ENCODE measurements at places on chromosomes 13 and 19.

DNA sequence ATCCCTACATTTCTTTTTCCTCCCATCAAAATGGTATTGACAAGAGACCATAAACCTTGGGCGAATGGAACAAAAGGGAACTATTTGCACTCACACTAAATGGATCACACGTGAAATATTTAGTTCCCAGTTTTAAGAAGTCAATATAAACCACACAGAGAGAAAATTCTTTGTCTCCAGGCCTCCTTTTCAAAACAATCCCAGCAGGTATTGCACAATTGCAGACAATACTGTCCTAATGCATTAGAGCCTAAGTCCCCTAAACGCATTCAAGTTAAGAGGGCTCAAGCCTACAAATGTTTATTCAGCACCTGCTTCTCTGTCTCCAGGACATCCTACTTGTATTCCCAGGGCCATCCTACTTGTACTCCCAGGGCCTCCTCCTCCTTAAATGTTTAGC lies 1.3 kb upstream of the B3GLCT start:
- DNase-seq = no peak

DNA sequence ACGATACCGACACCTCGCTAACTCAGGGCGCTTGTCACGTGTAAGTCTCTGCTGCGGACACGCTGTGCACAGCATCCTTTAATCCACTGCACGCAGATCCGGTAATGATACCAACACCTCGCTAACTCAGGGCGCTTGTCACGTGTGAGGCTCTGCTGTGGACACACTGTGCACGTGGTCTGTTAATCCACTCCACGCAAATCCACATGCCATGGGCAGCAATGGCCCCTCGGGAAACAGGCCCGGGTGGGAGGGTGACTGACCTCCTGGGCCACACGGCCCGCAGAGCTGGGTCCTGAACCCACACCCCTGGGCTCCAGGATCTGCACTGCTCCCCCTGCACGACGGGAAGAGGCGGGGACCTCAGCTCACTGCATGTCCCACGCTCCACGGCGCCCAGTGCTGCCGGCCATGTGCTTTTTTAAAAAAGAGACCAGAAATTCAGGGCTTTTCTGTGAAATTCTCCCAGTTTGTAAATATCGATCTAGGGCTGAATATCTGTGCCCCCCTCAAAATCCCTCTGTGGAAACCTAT lies 16.1 kb downstream of the SHC2 start:
- no peak for DNase-seq

- DNase-seq = no peak
These were observed 680.9 kb upstream of the SGCG start for GRCh38 chr13:22499919-22500318.

- no peak for DNase-seq
These were observed 56.6 kb downstream of the SLITRK1 start for GRCh38 chr13:83825676-83826075.

GRCh38 chr13:108961542-108962125 lies 332.2 kb downstream of the MYO16 start:
- no peak for DNase-seq

- DNase-seq = no peak
These were observed 52.1 kb downstream of the SIAH3 start for GRCh38 chr13:45799451-45799850.

DNA sequence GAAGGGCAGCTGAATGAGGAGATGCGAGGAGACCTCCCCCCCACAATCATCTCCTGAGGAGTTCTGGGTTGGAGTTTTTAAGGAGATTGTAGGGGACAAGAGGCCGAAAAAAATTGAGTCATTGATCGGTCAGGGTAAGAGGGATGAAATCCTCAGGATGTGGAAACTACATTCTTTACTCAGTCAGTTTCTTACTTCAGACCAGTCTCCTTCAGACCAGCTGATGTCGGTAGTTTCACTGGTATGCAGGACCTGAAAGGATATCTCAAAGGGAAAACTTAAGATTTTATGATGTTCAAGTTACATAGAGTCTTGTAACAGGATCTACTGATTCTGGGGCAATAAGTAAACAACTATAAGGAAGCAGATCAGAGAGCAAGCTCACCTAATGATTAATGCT lies 51.7 kb upstream of the RFXAP start:
- DNase-seq = no peak

GRCh38 chr13:40084934-40085333 lies 429.5 kb downstream of the COG6 start:
- no peak for DNase-seq

- DNase-seq = no peak
These were observed 524.7 kb downstream of the MYO16 start for GRCh38 chr13:109154146-109154545.

DNA sequence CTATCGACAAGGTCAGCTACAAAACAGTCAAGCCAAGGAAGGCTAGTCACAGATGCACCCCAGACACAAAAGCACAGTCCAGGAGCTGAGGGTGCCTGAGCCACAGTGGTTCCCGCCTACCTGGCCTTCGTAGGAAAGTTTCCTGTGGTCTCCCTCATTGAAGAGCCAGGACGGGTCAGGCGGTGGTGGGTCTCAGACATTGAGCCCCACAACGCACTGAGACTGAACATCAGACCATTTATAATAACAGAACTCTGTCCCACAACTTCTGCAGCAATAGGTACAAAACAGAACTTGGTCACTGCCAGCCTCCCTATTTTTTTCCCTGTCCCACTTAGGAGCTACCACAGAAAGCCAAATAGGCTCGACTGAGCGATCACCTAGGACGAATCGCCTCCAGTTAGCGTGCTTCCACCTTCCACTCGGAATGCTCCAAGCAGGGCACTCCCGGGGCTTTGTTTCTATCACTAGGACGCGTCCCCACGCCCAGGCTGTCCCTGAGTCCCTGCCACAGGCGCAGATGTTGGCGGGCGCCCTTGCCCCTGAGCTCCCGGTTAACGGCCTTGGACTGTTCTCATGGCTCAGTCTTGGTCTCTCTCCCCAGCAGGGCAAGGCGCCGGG lies 640 bp upstream of the ZNF544 start:
- no peak for DNase-seq

- DNase-seq = no peak
These were observed 7.7 kb upstream of the LGALS7 start for GRCh38 chr19:38781058-38781457.

GRCh38 chr13:35727881-35728280 lies 251.4 kb upstream of the MAB21L1 start:
- DNase-seq = no peak

DNA sequence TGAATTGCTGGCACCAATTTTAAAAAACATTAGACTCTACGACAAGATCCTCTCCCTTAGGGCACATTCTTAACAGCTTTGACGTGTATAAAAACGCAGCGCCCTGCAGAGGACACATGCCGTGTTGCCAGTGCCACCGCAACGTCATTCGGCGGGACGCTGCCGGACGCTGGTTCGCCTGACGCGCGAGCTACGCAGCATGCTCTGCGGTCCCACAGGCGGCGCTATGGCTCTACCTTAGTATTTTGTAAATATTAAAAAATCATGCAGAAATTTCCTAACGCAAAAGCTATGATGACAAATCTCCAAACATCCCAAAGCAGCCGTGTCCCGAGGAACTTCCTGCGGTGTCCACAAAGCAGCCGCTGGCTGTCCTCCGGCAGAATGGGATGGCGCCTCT lies 4.2 kb upstream of the ADPRHL1 start:
- DNase-seq = no peak

- DNase-seq = no peak
These were observed 1.2 kb upstream of the PLPP2 start for GRCh38 chr19:292281-292884.

DNA sequence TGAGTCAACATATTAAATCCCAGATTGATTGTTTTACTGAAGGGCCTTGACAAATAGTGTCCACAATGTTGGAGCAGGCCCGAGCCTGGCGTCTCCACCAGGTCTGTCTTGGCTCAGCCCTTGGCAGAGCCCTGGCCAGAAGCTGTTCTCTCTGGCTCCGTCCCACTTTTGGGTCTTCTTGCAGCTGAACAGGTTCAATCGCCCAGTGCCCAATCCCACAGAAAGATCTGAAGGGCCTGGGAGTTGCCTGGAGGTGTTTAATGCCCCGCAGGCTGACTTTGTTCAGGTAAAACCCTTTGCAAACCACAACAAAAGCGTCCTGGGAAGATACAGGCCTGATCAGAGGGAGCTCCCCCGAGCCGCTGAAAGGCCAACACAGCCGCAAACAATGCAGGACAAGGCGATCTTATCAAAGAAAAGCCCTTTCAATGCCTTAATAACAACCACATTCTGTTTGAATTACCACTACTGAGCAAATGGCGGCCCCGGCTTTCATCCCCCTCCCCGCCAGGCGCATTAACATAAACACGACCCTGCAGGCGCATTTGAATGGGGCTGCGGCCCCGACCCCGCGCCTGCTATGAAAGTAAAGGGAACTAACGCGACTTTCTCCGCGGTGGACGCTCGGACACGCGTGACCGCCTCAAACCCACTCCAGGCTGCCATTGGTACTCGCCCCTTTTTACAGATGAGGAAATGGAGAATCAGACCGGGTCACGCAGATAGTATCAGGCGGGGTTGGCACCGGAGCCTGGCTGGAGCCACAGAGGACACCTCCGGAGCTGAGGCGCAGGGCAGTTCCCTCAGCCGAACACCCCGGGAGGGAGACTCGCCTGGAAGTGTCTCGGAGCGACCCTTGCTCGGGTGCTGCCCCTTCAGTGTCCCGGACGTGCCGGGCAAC lies 3.1 kb downstream of the CDX2 start:
- DNase-seq = no peak

GRCh38 chr19:53808710-53809125 lies 15.4 kb downstream of the NLRP12 start:
- no peak for DNase-seq

DNA sequence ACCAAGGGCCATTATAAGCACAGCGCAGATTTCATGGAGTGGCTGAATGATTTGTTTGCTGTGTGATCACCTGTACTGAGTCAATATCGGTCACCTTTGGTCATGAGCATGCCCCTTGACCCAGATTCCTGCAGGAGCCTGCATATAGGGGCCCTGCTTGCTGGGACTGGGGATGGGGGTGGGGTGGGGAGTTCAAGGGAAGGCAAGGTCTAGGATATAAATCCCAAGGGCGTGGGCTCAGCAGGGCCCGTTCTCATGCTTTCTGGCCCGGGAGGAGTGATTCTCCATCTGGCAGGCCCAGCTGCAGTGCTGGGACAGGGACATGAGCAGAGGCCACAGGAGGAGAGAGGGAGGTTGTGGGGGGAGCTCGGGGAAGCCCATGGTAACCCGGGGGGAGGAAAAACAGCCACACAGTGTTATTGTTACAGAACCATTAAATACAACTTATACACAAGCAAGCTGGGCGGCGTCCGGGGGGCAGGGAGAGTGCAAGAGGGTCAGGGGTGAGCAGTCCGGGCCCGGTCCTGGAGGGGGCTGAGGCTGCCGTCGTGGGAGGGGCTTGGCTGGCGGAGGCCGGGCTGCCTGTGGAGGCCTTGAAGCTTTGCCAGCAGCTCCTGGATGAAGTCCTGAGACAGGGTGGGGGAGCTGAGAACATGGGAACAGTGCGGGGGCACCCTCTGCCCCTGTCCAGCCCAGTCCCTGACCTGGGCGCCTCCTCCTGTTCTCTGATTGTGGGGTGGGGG lies 5.2 kb downstream of the PPP1R14A start:
- DNase-seq = no peak

- no peak for DNase-seq
These were observed 275.9 kb downstream of the ZNF536 start for GRCh38 chr19:30647891-30648720.

- DNase-seq = no peak
These were observed 125.3 kb downstream of the KATNAL1 start for GRCh38 chr13:30181888-30182651.

DNA sequence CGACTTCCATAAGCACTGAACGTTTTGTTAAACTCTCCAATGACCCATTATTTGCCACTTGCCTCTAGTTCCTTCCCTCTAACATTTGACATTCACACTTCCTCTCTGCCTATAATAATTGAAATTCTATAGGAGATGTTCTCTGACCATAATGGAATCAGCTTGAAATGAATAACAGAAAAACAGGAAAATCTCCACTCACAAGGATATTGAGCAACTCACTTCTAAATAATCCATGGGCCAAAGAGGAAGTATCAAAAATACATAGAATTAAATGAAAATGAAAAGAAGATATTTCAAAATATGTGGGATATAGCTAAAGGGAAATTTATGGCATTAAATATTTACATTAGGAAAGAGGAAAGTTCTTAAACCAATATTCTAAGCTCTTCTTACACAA lies 3.4 kb upstream of the FCGBP start:
- no peak for DNase-seq

DNA sequence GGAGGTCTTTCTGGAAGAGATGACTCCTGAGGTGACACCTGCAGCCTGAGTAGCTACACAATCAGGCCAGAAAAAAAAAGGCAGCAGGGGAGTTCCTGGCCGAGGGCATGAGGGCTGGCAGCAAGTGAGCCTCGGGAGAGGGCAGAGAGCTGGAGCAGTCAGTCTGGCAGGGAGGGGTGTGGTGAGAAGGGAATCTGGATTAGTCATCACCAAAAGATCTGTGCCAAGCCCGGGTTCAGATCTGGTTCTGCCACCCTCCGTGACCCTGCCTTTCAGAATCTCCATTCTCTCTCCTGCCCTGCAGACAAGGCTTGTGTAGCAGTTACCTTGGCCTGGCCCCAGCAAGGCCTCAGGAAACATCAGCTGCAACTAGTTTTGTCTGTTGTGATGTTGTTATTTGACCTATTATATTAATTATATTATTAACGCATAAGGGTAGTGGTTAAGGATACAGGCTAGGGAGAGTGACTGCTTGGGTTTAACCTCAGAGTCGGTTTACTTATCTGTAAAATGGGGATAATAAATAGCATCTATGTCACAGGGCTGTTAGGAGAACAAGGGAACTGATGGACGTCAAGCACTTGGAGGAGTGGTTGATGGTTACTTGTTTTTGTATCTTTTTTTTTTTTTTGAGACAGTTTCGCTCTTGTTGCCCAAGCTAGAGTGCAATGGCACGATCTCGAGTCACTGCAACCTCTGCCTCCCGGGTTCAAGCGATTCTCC lies 2.7 kb upstream of the CAPNS1 start:
- DNase-seq = no peak

DNA sequence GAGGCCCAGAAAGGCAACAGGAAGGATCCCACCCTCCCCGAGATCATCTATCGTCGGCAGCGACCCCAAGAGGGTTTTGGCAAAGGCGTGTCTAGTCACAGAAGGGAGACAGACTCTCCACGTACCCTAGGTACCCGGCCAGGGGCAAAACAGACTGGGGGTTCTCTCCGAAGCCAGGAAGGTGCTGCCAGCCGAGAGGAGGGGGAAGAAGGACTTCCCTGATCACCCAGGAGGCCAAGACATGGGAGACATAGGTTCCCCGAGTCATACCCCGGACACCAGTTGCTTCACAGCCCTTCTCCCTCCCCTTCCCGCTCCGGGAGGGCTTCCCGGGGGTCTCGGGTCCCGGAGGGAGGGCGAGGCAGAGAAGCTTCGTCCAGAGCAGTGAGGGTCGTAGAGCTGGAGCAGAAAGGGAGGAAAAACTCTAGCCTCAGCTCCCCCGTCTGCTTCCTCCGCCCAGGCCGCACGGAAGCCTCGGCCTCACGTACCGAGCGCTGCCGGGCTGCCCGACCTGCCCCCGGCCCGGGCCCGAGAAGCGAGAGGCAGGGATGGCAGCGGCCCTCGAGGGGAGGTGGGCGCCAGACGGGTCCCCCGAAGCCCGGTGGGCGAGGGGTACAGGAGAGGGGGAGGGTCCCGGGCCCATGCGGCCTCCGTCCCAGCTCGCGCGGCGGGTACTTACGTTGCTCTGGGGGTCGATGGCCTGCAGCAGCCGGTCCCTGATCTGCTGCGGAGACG lies 644 bp downstream of the MED26 start:
- peak; percentile 34 for DNase-seq

GRCh38 chr19:18113827-18114226 lies 16.2 kb downstream of the MAST3 start:
- DNase-seq = no peak

- no peak for DNase-seq
These were observed 415.3 kb downstream of the IRS2 start for GRCh38 chr13:109371066-109371465.

- DNase-seq = no peak
These were observed 1133.5 kb downstream of the OLFM4 start for GRCh38 chr13:54162069-54162468.

Measured in stimulated activated naive CD8-positive, alpha-beta T cell treated with anti-CD3 and anti-CD28 coated beads, Interleukin-15, amount 100 ng/mL, for 72 hours (primary cell).